ENCODE measurements at places on chromosomes 3 and 15. TPM values are rescaled to one million over a fixed set of nuclear protein-coding genes. Genes with fewer than 3 reads are reported as not detected.
A peak's percentile ranks its signal among the peaks of the same experiment; 100 is the strongest.

The APOD gene
- 0.54 TPM for total RNA-seq

- no peak for DNase-seq
Measured at GRCh38 chr3:30522476-30522875, 83.9 kb upstream of the TGFBR2 start.

The SLC9C1 gene
- not detected for total RNA-seq

GRCh38 chr3:40584625-40585189, 59.9 kb downstream of the ZNF621 start:
- peak; percentile 72 for DNase-seq

The HRH1 gene
- total RNA-seq = 1.6 TPM

- no peak for DNase-seq
Measured at GRCh38 chr3:5390221-5390620, 202.7 kb downstream of the EDEM1 start.

- DNase-seq = no peak
Measured at GRCh38 chr3:73004316-73004715, 7.7 kb downstream of the PPP4R2 start.

DNA sequence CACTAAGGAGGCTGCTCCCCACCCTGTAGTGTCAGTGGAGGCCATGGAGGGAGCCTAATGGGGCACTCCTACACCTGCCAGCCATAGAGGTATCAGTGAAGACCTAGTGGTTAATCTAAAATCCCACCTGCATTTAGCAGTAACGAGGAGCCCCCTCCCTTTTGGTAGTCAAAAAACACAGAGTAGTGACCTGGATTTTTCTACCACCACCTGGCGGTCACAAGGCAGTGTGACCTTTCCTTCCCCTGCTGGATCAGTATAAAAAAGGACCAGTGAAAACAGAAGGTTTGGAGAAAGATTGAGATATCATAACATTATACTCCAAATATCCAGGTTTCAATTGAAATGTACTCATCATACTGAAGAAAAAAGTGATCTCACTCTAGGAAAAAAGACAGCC, 241.2 kb downstream of the PYDC2 start:
- DNase-seq = no peak

DNA sequence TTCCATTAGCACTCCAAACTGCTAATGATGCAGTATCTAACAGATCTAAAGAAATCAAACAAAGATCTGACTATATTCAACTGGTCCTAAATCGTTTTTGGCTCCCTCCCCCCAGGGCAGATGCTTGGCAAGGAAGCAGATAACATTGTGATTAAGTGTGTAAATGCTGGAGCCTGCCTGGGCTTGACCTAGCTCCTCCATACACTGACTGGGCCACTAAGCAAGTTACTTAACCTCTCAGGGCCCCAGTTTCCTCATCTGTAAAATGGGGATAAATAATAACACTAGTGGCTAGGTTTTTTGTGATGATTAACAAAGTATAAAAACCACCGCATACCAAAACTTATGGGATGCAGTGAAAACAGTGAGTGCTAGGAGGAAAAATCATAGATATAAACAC, 9.2 kb downstream of the EID1 start:
- DNase-seq = no peak

- DNase-seq = no peak
Measured at GRCh38 chr3:72345237-72345878, 502.9 kb downstream of the SHQ1 start.

The PLA2G4D gene
- not detected for total RNA-seq

DNA sequence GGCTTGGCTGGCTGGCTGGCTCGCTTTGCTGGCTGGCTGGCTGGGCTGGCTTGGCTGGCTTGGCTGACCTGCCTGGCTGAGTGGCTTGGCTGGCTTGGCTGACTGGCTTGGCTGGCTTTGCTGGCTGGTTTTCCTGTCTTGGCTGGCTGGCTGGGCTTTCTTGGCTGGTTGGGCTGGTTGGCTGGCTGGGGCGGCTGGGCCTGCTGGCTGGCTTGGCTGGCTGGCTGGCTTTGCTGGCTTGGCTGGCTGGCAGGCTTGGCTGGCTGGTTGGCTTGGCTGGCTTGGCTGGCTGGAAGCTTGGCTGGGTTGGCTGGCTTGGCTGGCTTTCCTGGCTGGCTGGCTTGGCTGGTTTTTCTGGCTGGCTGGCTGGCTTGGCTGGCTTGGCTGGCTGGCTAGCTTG, 435.6 kb downstream of the GOLGA6L6 start:
- DNase-seq = no peak

The GOLGA8G gene
- not detected for total RNA-seq

The TLR9 gene
- total RNA-seq = 0.18 TPM

The CPLX3 gene
- not detected for total RNA-seq

DNA sequence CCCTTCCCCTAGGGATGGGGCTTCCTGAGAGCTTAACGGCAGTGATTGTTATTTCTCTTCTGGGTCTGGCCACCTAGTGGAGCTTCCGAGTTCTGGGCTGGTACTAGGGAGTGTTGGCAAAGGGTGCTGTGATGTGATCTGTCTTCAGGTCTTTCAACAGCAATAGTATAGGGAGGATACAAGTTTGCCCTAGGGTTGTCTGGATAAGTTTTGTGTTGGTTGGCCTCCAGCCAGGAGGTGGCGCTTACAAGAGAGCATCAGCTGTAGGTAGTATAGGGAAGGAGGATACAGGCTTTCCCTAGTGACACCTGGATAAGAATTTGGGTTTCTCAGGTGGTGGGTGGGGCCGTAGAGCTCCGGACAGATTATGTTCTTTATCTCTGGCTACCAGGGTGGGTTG, 19.2 kb upstream of the CPOX start:
- no peak for DNase-seq

DNA sequence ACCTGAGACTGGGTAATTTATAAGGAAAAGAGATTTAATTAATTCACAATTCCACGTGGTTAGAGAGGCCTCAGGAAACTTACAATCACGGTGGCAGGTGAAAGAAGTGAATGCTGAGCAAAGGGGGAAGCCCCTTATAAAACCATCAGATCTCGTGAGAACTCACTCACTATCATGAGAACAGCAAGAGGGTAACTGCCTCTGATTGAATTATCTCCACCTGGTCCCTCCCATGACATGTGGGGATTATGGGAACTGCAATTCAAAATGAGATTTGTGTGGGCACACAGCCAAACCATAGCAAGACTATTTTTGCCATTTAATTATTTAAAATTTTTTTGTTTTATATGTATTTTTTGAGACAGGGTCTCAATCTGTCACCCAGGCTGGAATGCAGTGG, 27.0 kb upstream of the KCTD6 start:
- DNase-seq = peak; percentile 15

- no peak for DNase-seq
Measured at GRCh38 chr3:174325171-174325570, 534.0 kb upstream of the NAALADL2 start.

DNA sequence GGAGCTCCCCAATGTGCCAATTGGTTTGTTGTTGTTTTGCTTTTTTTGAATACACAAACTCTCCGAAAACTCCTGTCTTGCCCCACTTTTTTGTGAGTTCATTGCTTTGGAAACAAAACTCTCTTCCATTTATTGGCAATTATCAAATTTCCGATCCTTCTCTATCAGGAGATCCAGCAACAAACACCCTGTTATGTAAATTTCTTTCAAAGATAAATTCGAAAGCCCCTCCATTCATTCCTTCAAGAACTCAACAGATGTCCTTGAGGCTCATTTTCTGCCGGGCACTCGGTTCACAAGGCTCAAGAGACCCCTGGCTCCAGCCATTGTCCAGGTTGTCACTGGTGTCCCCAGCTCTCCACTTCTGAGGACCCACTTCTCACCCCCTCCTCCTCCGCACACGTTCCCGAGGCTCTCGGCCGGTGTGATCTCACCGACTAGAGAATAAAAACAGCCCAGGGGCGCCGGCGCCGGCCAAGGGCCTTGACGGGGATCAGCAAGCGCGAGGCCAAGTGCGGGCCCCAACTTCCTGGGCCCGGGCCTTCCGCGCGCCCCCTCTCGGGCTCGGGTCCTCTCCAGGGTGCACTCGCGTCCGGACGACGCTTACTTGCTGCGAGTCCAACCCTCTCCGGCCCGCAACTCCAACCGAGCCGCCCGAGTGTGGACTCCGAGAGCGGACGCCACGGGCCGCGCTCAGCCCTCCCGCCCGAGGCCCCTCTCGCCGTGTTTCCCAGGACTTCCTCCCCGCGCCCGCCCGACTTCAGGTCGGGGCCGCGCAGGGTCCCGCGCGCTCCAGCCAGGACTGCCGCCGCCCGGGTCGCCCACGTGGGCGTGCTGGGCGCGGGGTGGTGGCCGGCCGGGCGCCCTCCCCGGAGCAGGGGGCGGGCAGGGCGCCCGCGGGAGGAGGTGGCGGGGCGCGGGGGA, 533 bp upstream of the SMAD3 start:
- peak; percentile 49 for DNase-seq

DNA sequence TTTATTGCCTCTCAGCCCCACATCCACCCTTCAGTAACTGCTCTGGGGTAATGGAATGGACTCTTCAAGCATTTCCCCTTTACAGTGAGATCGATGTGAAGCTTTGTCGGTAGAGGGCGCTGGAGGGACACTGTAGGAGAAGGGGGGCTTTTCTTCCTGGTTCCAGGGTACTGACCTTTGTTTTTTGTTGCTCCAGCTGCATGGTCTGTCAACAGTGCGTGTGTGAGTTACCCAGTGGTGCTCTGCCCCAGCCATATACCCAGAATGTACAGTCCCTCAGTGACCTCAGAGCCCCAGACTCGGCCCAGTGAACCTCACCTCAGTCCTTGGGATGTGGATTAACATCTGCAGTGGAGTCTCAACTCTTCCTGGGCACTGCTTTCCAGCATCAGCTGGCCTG, 180.3 kb upstream of the TSC22D2 start:
- peak; percentile 61 for DNase-seq

- no peak for DNase-seq
Measured at GRCh38 chr3:30934208-30934550, 39.7 kb upstream of the GADL1 start.

DNA sequence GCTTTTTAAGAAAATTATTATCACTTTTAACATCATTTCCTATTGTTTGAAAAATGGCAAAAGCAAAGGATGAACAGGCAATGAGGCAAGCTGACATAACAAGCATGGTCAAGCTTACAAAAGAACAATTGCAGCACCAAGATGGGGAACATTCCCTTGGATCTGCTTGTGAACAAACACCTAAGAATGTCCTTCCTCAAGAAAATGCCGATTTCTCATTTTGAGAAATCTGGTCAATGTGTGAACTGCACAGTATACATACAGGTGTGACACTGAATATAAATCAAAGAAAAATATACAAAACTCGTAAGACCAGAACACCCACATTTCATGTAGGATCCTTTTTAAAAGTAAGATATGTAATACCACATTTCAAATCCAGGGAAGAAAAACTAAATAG, 58.9 kb downstream of the LRRFIP2 start:
- DNase-seq = no peak

DNA sequence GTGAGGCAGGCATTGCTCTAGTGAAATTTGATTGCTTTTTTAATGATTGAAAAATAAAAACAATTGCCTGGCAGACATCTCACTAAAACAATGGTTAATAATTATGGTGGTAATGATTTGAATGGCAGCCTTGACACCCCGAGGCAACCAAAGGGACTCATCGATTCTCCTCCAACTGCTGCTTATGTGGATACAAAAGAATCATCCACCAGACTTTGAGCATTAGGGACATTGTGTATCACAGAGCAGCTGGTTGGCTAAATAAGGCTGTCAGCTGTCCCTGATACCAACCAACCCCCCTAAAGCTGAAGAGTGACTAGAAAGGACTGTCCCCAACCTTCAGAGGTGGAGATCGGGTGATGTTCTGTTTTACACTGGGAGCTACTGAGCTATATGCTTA, 1.7 kb upstream of the CD47 start:
- no peak for DNase-seq

- DNase-seq = no peak
Measured at GRCh38 chr3:164380156-164380555, 698.1 kb downstream of the SI start.

DNA sequence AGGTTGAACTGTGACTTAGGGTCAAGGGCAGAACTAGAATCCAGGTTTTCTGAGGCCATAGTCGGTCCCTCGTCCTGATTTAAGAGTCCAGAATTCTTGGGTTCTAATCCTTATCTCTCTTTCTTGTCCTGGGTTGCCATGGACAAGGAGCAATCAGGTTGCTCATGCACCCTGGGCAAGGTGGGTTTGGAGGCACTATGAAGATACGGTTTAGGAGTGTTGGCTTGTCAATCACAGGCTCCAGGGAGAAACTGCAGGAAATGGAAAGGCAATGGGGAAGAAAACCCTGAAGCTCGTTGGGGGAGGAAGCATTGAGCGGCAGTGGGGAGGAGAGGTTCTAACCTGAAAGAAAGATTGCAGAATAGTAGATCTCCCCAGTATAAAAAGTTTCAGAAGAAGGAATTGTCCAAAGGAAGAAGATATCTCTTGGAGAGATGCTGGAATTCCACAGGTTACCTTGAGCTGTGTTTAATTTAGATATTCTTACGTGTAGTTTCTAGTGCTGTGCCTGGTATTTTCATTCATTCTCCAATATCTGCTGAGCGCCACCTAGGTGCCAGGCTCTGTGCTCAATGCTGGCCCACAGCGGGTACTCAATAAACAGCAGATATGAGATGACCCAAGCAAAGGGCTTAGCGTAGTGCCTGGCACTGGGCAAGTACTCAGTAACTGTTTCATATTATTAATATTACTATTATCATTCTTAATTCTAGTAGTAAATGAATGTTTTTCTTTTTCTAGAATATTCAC, 2.0 kb downstream of the ACAN start:
- DNase-seq = no peak

DNA sequence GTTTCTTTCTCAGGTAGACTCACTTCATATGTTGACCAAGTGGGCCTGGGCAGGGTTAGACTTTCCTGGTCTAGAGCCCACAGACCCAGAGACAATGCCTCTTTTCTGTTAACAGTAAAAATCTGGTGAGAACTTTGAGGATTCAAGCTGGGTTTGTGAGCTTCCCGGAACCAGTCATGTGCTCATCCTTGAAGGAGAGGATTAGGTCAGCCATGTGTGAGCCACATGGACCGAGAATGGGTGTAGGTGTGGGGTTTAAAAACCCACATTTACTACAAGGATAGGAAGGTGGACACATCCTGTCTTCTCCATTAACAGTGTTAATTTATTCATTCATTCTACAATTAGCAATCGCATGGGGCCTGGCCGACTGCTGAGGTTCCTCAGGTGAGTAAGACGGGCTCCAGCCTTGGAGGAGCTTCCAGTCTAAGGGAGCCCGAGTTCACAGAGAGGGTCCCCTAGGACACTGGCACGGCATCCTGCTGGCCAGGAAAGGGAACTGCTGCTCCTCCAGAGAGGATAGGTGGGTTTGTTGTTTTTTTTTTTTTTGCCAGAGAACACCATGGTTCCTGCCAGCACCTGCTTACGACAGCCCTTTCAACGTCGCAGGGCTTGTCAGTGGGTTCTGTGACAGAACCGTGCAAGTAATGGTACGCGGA, 69.0 kb downstream of the SQOR start:
- DNase-seq = no peak

Data from activated naive CD4-positive, alpha-beta T cell treated with anti-CD3 and anti-CD28 coated beads, Interleukin-2, amount 50 U/mL, for 72 hours (primary cell).